Stimulated activated CD4-positive, alpha-beta T cell treated with anti-CD3 and anti-CD28 coated beads, Interleukin-1b, Interleukin-23, amount 100 ng/mL, for 1 hour (primary cell): ENCODE measurements at places on chromosomes 6 and 20.

GRCh38 chr6:136517582-136517981 lies 32.6 kb downstream of the MAP7 start:
- DNase-seq, result no peak

- DNase-seq, result no peak
These were observed 242.2 kb downstream of the NRN1 start for GRCh38 chr6:5764401-5764955.

DNA sequence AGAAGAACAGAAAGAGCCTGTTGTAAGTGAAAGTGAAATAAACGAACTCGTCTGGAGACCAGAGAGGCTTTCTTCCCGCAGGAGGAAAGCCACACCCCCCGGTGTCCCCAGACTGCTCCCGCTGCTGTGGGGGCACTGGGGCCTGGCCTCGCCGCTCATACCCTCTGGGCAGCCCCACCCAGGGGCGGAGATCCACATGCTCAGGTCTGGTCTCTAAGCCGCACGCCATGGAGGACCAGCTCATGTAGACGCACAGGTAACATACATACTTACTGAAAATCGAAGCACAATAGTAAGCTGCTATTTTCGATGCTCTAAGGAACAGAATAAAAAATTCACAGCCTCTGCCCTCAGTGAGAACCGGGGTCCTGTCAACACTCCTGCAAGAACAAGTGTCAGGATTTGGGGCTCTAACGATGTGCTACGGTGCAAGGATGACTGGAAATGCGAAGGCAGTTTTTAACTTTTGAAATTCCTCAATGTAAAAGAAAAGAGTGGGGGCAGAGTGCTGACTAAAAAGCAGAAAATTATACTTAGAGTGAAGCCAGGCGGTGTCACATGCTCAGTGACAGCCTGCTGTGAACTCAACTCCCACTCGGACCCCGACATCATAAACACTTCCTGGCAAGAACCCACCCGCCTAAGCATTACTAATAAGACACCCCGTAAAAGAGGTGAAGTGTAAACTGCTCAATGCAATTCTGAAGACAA lies 110.5 kb downstream of the IRF4 start:
- peak; percentile 28 for DNase-seq

DNA sequence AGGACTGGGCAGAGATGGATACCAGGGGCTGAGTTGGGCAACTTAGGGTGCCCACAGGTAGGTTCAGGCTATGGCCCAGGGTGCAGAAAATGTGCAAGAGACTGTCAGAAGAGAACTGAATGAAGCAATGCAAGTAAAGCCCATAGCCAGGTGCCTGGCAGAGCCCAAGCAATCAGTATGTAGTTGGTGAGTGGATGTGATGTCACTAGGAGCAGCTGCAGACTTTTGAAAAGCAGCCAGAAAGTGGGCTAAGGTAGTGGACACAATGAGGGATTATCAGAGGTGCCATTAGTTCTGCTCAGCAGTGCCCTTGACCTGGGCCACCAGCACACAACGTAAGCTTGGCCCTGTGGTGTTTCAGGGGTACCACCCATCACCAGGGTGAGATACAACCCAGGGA lies 135.3 kb downstream of the SOBP start:
- DNase-seq, result no peak

GRCh38 chr20:57870597-57871236 lies 160.9 kb upstream of the PMEPA1 start:
- DNase-seq, result no peak

GRCh38 chr6:167807756-167808155 lies 19.0 kb upstream of the AFDN start:
- no peak for DNase-seq

- DNase-seq, result no peak
These were observed 38.8 kb upstream of the SLA2 start for GRCh38 chr20:36684747-36685146.

DNA sequence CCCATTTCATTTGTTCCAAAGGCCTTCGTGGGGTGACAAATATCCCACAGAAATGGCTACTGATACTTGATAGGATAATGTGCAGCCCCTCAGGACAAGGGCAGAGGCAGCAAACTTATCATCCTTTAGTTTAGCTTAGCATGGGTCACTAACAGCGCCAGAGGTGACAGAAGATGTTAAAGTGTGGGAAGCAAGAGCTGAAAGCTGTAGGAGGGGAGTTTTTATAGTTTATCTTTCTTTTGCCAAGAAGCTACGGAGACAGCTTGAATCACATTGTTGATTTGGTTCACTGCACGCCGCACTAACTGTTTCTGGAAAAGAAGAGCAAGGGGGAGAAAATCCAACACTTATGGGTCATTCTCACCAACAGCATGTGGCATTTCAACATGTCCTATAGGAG lies 773.9 kb upstream of the MMS22L start:
- DNase-seq, result no peak

DNA sequence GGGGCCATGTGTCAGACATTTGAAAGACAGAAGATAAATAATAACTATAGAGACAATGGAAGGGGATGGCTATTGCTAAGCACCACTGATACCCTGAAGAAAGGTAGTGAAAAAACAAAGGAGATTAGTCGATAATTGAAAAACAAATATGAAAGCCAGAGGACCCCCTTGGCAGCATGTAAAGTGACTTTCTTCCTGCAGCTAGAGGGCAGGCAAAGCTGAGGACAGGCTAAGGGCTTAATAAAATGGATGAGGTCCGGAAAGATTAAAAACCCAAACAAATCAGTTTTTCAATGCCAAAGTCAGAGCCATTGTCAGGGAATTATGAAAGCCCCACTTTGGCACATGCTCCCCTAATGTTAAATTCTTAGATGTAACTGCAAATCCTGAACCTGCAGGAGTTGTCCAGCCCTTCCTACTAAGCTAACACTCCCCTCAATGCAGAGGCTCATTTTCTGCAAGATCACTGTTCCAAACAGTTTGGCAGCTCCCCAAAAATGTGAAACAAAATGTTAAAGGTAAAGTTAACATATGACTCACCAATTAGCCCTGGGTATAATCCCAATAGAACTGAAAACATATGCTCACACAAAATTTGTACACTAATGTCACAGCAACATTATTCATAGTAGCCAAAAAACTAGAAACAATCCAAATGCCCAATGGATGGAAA lies 1177.9 kb downstream of the GRIK2 start:
- no peak for DNase-seq

DNA sequence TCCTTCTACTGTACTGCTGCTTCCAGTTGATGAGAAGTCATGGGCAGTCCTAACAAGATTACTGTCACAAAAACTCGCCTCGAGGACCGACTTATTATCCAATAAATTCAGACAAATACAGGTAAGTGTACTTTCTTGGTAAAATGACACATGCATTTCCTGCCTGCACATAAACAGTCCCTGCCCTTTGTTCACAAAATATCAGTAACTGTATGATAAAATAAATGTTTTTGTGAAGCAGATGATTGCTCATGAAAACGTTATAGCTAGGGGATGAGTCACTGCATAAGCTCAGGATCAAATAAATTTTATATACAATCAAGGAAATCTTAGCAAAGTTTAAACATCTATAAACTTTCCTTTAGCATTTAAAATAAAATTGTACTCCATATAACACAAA lies 164.5 kb upstream of the RIPOR2 start:
- DNase-seq, result no peak

- DNase-seq, result no peak
These were observed 719.4 kb downstream of the EPM2A start for GRCh38 chr6:145015739-145016558.

DNA sequence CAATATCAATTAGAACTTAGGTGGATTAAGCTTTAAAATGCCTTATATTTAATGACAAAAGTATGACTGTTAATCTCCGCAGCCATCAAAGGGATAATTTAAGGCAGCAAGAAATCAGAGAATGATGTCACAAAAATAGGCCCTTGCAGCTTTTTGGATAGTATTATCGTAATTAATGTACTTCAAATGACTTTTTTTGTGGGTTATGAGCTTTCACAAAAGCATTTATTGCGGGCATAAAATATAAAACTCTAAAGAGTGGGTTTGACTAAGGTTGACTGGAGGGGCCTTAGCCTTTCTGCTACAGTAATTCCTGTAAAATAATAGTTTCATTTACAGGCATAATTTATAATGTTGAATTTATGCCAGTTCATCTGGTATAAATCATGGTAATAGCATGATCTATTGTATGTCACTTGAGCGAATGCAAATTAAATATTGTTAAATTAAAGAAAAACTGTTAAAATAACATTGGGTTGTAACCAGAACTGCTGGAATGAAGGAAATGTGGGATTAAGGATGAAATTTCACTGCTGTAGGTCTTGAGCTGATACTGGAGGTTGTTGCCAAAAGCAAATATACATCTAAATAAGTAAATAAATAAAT lies 78.5 kb upstream of the ZFP64 start:
- no peak for DNase-seq

- no peak for DNase-seq
These were observed 768.4 kb upstream of the DEFB115 start for GRCh38 chr20:30488941-30489613.
